ENCODE measurements at places on chromosomes 1 and 21.

DNA sequence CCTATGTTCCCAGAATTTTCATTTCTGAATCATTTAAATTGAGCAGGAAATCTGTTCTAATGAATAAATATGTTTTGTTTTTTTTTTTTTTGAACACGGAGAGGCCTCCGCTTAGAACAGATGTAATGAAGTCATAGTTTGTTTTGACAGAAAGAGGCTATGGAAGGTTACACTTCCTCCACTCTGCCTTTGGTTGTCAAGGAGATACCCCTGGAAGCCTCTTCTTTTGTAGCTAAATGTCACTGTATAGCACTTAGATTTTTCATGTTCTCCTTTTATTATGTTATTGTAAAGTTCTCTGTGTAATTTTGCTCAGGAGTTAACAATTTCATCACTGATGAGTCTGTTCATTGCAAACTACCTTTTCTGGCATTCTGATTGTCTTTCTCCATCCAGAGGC lies 22.7 kb upstream of the GNG12 start:
- DNase-seq, result no peak

DNA sequence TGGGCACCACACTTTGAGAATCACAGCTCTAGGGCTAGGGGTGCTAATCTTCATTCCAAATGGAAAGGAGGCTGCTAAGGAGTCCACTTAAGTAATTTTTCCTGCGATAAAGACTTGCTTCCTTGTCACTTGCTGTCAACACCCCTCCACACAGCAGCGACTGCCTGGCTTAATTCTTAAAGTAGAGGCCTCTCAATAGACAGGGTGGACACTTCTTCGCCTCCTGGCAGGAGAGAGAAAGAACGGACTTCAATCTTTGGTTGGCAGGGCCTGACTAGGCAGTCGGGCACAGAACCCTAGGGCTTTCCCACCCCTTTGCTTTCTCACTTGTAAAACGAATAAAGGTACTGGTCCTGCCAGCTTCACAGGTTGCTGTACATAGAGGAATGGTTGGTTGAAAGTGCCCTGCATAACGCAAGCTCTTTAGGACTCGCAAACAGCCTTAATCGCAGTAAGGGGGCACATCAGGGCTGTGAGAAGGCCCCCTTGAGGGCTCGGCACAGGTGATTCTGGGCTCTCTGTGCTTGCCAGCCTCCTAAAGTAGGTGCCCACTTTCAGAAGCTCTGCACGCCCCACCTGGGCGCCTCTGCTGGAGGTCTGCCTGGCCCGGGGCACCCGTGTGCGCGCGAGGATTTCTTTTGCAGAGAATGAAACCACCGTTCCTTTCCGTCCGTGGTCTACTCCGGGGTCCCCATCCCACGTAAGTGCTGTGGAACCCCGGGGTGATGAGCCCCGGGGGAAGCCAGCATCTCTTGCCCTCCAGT lies 47.6 kb upstream of the CD34 start:
- DNase-seq, result no peak

DNA sequence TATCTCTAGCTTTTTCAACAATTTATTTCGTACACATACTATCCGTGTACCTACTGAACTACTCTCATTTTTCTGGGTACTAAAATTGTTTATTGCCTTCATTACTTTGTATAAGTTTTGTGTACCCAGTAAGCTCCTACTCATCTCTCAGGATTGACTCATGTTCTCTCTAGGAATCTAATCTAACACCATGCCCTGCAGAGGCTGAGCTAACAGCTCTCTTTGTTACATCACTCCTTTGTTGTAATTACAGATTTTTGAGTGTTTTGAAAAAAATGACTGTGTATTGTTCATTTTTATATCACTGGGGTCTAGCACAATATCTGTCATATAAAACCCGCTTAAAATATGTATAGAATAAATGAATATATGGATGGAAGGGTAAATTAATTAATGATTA lies 167.1 kb downstream of the ATP6V1G3 start:
- DNase-seq, result no peak

- DNase-seq, result no peak
These were observed 27.1 kb downstream of the CAMK1G start for GRCh38 chr1:209610631-209610905.

DNA sequence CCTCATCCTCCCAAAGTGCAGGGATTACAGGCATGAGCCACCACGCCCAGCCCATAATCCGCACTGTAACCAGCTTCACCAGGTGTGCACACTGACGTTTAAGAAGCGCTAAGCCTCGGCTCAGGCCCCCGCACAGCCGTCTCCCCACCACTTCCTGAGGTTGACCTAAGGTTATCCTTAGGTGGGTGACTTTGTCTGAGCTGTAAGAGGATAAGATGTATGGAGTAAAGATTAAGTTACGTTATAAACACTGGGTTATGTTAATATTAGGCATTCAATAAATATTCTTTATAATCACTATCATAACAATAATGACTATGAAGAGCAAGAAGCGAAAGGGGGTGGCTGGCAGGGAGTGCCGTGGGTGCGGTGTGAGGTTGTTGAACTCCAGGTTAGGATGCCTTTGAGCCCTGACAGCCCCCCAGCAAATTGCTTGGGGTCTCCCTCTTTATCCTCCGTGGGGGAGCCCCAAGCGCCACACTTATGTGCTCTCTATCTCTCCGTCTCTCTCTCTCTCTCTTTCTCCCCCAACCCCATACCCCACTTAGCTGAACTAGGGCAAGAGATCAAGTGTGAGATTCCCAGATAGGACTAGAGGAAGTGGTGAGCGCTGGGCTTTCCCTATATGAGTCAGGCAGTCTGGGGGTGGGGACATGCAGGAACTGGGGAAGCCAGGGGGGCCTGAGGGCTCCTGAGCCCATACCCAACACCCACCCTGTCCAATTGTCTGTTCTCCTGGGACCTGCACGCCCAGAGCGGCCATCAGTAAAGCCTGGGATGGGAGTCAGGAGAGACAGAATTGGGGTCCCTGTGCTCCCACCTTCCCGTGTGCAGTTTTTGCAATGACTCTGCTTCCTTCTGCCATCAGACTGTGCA lies 7.6 kb downstream of the EFHD2 start:
- peak; percentile 37 for DNase-seq

- no peak for DNase-seq
These were observed 1.7 kb downstream of the CLDN14 start for GRCh38 chr21:36478207-36478701.

DNA sequence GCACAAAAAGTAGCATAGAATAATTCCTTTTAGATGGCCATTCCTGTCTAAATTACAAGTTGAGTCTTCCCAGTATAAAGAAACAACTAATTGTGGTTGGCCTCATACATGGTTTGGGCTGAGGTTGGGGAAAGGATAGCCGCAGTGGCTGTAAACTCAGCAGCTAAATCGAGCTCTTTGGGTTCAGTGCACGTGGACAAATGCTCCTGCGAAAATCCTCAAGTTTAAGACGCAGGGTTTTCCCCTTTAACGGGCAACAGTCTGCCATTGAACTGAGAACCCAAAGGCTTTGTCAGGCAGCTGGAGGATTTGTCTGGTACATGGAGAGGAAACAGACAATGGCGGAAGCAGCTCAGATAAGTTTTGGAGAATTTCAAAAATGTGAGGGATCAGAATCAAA lies 331.9 kb downstream of the TGFB2 start:
- DNase-seq, result no peak

- DNase-seq, result no peak
These were observed 11.6 kb downstream of the CD160 start for GRCh38 chr1:145730900-145731299.

GRCh38 chr1:108503062-108503733 lies 53.1 kb downstream of the NBPF6 start:
- DNase-seq, result no peak
